ENCODE measurements at places on chromosomes 3 and 15.

GRCh38 chr15:61639491-61639890 lies 410.4 kb upstream of the RORA start:
- DNase-seq, result no peak

DNA sequence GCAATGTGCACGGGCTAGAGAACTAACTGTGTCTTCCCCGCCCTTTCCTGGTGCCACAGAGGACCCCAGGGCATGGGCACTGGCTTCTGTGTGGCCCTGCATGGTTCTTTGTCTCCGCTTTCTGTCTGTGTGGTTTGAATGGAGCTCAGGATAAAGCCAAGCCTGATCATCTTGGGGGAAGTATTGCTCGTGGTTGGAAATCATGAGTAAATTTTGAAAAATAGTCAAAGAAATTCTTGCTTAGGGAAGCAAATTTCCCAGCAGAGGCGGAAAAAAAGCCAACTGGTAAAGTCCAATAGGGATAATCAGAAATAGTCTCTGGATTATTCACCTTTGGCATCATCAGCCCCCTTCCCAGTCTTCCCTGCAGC lies 55.4 kb downstream of the MAGEF1 start:
- no peak for DNase-seq

GRCh38 chr15:93166675-93167074 lies 77.7 kb upstream of the RGMA start:
- no peak for DNase-seq

- no peak for DNase-seq
These were observed 121.1 kb downstream of the CLSTN2 start for GRCh38 chr3:140056047-140056446.

GRCh38 chr3:127857333-127857732 lies 35.0 kb upstream of the MGLL start:
- DNase-seq, result no peak

GRCh38 chr3:27749643-27750042 lies 27.5 kb upstream of the EOMES start:
- no peak for DNase-seq

- DNase-seq, result peak; percentile 39
These were observed 1.1 kb upstream of the NLGN1 start for GRCh38 chr3:173396191-173397041.

DNA sequence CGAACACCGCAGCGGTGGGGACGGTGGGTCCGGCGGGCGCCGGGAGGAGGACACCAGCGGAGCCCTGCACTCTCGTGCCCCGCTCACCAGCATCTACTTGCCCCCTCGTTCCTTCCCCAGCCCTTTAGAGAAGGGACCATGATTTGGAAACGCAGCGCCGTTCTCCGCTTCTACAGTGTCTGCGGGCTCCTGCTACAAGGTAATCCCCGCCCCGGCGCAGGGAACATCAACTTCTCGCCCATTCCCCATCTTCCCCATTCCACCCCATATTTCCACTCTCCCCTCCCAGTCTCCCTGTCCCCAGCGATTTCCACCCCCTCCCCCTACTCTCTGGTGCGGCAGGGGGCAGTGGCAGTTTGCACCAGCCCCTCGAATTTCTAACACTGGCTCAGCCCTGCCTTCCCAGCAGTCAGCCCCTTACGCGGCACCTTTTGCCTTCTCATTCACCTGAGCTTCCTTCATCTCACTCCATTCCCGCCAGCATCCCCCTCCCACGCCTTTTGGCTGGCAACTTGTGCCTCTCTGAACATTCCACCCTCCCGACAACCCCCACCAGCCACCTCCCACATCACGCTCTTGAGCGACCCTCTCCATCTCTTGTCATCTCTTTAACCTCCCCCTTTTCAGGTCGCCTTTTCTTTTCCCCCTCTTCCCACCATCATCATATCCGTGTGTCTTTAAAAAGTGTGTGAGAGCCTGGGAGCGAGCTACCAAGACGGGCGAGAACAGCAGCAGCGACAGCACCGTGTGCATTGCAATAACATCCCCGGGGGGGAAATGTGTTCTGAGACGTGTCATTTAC lies 882 bp downstream of the CADM2 start:
- no peak for DNase-seq

DNA sequence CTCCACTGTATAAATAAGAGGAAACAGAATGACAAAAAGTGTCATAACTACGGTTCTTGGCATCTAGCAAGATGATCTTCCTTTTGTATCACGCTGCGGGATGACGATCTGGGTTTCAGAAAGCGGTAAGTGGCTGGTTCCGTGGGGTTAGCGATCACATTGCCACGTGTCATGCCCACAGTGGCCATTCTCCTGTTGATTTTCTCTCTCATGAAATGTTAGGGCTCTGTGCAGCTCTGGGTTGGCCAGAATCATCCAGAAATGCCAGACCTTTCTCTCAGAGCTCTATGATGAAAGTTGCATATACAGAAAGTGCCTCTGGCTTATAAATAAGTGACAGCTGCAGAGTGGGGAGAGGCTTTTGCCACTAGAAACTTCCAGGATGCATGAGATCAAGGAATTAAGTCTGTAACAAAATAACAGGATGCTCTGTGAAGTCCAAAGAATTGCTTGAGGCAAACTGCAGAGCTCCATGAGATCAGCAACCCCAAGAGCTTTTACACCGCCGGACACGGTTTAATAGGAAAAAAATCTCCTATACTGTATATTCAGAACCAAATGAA lies 71.6 kb downstream of the ABTB1 start:
- DNase-seq, result no peak

- no peak for DNase-seq
These were observed 127.3 kb upstream of the THBS1 start for GRCh38 chr15:39453620-39454019.

GRCh38 chr3:65953881-65954733 lies 84.6 kb downstream of the MAGI1 start:
- DNase-seq, result no peak

- DNase-seq, result no peak
These were observed 379.6 kb downstream of the MECOM start for GRCh38 chr3:169283951-169284350.

DNA sequence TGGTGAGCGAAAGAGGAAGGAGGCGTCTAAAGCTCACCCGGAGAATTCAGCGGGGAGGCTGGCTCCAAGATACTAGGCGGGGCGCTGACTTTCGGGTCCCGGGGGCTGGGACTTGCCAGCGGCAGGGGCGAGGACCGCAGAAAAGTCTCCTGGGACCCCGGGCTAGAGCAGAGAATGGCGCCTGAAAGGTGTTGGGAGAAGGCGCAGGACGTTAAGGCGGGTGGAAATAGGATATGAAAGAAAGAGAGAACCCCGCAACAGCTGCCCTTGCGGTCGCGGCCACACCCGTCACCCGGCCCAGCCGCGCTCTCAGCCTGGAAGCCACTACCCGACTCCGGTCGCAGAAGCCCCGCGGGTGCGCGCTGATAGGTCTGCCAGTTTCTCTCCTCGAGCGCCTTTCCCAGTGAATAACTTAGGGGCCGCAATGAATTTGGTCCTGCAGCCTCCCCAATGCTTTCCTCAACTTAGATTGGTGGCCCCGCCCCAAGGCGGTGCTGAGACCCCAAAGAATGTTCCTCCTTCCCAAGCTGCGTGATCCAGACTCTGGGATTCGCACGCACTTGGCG lies 604 bp downstream of the LTK start:
- no peak for DNase-seq

DNA sequence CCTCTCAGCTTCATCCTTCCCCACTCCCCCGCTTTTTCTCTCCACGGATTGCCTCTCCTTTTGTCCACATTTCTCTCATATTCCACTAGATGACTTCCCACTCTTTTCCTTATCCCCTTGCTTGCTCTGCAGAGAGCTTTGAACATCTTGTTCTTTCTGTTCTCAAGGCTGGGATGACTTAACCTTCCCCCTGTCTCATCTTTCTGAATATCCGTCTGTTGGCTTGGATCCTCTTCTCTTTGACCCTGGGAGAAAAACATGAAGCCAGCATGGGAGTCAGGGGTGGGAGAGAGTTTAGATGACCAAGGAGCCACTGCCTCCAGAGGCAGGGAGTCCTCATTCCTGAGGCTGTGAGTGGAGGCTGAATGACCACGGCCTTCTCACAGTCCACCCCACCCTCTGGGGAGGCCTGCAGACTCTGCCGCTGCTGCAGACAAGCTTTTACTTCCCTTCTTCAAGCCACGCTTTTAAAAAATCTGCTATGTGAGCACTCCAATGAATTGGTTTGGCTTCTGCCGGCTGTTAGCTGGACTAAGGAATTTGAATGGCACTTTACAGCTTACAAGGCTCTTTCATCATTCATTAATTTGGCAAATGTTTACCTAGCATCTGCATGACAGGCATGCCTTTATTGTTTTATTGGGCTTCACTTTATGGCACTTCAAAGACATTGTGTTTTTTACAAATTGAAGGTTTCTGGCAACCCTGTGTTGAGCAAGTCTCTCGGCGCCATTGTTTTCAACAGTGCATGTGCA lies 111.6 kb upstream of the SLC6A6 start:
- DNase-seq, result no peak

GRCh38 chr3:162437480-162437879 lies 940.9 kb downstream of the OTOL1 start:
- no peak for DNase-seq

DNA sequence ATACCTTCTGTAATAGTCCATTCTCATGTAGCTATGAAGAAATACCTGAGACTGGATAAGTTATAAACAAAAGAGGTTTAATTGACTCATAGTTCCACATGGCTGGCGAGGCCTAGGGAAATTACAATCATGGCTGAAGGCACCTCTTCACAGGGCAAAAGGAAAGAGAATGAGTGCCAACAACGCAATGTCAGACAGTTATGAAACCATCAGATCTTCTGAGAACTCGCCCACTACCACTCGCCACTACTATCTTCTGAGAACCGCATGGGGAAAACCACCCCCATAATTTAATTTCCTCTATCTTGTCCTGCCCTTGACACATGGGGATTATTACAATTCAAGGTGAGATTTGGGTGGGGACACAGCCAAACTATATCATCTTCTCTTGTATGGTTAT lies 406.8 kb upstream of the CBLB start:
- DNase-seq, result no peak

GRCh38 chr15:96360581-96361308 lies 30.2 kb downstream of the NR2F2 start:
- DNase-seq, result no peak

GRCh38 chr15:75531041-75531450 lies 48.1 kb downstream of the PTPN9 start:
- DNase-seq, result no peak

DNA sequence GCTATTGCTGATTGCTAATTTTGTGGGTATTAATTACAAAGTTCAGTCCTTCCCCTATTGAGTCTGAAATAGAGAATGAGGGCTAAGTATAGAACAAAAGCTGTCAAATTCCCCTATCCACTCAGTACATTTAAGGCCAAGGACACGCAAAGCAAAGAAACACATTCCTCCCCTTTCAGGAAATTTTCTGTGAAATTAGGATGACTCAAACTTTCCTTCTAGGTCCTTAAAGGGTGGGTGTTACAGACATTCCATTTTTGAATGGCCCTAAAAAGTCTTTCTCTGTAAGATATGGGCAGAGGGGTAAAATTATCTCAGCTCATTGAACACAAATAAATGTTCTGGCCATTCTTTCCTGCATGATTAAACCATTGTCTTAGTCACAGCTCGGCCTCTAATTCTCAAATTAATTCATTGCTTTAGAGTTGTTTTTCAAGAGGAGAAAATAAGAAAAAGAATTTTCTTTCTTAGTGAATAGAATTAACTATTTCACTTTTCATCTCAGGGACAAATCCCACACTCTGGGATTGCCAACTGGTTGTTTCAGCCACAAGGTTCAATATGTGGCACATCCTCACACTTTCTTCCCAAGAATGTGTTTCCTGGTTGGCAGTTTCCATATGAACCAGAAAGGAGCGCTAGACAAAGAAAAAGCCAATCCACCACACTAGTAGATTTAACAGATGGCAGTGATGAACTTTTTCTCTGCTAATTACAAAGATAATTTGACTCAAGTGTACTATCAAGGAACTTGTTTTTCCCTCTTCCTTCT lies 424.1 kb downstream of the ZNF385D start:
- DNase-seq, result no peak

GRCh38 chr3:89264037-89264560 lies 156.7 kb downstream of the EPHA3 start:
- no peak for DNase-seq

All from NCI-H2081 treated with DMSO at 0.1 percent for 48 hours (cell line).